ENCODE measurements at places on chromosomes 2 and 18. TPM values are rescaled to one million over a fixed set of nuclear protein-coding genes. Genes with fewer than 3 reads are reported as not detected.

Gene MOB1A
- 38.9 TPM for total RNA-seq

Gene MARCHF7
- 29.8 TPM for total RNA-seq

Gene PPP3R1
- total RNA-seq: 8.9 TPM

Gene NCKAP1
- 43.2 TPM for total RNA-seq

Gene RNF144A
- 0.10 TPM for total RNA-seq

Gene CYBRD1
- total RNA-seq: 0.64 TPM

Gene CYRIA
- total RNA-seq: not detected

Gene CMPK2
- 5.5 TPM for total RNA-seq

Gene CREG2
- not detected for total RNA-seq
